Psoas muscle (tissue), 8 donors: ENCODE measurements at places on chromosomes 2 and 18.
A peak's percentile ranks its signal among the peaks of the same experiment; 100 is the strongest.

- no peak for DNase-seq
These were observed 432.0 kb upstream of the FAM98A start for GRCh38 chr2:34031097-34031496.

GRCh38 chr2:43175876-43176275 lies 50.5 kb downstream of the ZFP36L2 start:
- no peak for DNase-seq

DNA sequence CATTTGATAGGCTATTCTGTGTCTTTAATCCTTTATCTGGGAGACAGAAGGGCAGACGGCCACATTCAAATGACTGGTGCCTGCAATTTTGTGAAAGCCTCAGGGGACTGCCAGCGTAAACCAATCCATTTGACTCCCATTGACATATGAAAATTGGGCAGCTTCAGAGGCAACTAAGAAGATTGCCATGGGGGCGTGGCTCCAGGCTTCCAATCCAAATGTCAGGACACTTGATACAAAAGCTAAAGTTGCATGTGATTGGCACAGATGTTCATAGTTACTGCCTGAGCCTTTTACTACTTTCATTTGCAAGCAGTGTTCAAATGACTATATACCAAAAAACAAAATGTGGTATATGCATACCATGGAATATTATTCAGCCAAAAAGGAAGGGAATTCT lies 42.0 kb downstream of the SPC25 start:
- peak; percentile 14 for DNase-seq

DNA sequence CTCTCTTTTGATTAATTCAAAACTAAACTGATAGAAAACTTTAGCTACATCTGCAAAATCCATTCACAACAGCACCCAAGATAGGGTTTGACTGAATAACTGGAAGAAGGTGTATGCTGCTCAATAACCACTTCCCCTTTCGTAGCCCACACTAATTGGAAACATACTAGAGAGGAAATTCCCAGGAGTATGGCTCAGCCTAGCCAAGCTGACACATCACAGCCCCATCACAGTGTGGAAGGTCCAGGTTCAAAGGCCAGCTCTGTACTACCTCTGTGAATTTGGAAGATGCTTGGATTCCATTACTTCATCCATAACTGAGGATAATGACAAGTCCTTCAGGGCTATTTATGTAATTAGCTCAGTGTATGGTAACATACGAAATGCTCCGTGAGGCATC lies 185.4 kb downstream of the FBXO15 start:
- DNase-seq: no peak
